ENCODE measurements at places on chromosomes 3 and 15. TPM values are rescaled to one million over a fixed set of nuclear protein-coding genes. Genes with fewer than 3 reads are reported as not detected.

GRCh38 chr15:88337993-88338392 lies 81.5 kb upstream of the NTRK3 start:
- DNase-seq, result peak; percentile 10
- no peak overlapping the region for H3K27ac ChIP-seq
- no peaks in the 10 kb centered on the region for H3K27me3 ChIP-seq
- no peaks in the 10 kb centered on the region for H3K4me1 ChIP-seq

- H3K4me1 ChIP-seq, result no peaks in the 10 kb centered on the region
- no peaks in the 10 kb centered on the region for H3K36me3 ChIP-seq
- no peaks in the 10 kb centered on the region for H3K27me3 ChIP-seq
- H3K27ac ChIP-seq, result no peak overlapping the region
- H3K4me3 ChIP-seq, result no peak overlapping the region
These were observed 384.5 kb upstream of the IL12A start for GRCh38 chr3:159604151-159604581.

The SEMA3G gene
- not detected for total RNA-seq

GRCh38 chr3:102466001-102466400 lies 31.2 kb downstream of the ZPLD1 start:
- no peak for DNase-seq
- no peaks in the 10 kb centered on the region for H3K36me3 ChIP-seq
- peaks cover 26% of the 10 kb centered on the region for H3K27me3 ChIP-seq
- H3K27ac ChIP-seq, result no peak overlapping the region
- no peak overlapping the region for H3K4me3 ChIP-seq
- no peaks in the 10 kb centered on the region for H3K4me1 ChIP-seq

The MNS1 gene
- total RNA-seq, result 2.5 TPM

- H3K4me3 ChIP-seq, result no peak overlapping the region
- no peak overlapping the region for H3K27ac ChIP-seq
- peaks cover 36% of the 10 kb centered on the region for H3K27me3 ChIP-seq
These were observed 227.5 kb upstream of the IGF1R start for GRCh38 chr15:98420837-98421236.

The GABRR3 gene
- total RNA-seq, result not detected

DNA sequence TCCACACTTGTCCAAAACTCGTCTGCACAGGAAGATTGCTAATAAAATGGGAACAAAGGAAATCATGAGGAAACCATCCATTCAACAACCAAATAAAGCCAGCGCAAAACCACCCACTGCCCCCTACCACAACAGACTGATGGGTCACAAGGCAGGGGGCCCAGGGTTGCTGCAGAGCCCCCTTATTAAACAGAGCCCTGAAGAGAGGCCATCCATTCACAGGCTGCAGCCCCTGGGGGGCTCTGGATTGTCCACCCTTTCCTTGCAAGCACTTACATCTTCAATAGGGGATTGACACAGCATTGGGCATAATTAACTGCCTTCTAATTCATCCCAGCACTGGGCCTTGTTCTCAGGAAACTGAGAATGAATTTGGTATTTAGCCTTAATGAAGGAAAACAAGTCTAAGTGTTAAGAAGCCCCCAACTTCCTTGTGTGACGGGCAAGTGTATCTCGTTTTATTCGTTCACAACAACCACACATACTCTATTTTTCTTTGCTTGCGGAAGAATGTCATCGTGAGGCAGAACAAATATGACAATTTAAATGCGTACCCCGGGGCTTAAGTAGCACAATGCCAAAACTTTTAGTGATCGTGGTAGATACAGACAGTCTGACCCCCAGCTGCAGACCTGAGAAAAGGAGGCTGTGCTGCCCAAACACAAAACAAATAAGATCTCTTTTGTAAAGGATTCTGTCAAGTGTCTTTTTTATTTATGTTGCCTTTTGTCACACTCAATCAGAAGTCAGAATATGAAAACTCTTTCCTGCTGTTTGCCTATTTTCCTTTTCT lies 144.0 kb downstream of the SEMA6D start:
- no peaks in the 10 kb centered on the region for H3K36me3 ChIP-seq
- peaks cover 4% of the 10 kb centered on the region for H3K27me3 ChIP-seq
- H3K4me1 ChIP-seq, result peaks cover 16% of the 10 kb centered on the region
- DNase-seq, result no peak
- no peak overlapping the region for H3K4me3 ChIP-seq

DNA sequence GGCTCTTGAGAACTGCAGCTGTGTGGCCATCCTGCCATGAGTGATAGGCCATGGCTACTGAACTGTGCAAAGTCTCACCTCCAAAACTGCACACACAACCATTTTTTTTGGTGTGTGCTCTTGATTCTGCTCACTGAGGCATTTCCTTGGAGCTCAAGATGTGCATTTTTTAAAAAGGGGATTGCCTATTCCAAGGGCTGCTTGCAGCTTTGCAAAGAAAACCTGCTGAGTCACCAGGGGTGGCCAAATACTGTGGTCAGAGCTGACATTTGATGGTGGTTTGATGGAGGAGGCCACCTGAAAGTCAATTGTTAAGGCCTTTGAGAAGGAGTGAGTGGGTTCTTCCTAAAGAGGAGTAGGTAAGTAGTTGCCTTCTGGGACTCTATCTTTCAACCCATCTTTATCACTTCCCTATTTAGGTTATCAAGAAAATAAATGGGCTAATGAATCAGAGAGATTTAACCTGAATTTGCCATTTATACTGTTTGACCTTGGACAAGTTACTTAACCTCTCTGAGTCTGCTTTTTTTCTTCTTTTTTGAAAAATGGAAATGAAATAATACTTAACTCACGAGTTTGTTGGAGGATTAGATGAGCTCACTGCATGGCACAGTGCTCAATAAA lies 87.9 kb downstream of the CHST2 start:
- H3K27ac ChIP-seq, result peak overlapping the region; percentile 54
- no peak for DNase-seq
- no peaks in the 10 kb centered on the region for H3K27me3 ChIP-seq
- H3K4me3 ChIP-seq, result no peak overlapping the region
- peaks cover 13% of the 10 kb centered on the region for H3K4me1 ChIP-seq

The CPLX3 gene
- not detected for total RNA-seq

GRCh38 chr3:146326875-146327543 lies 76.1 kb upstream of the PLSCR4 start:
- peaks cover 7% of the 10 kb centered on the region for H3K4me1 ChIP-seq
- no peaks in the 10 kb centered on the region for H3K36me3 ChIP-seq
- H3K27ac ChIP-seq, result no peak overlapping the region
- no peak for DNase-seq
- no peaks in the 10 kb centered on the region for H3K27me3 ChIP-seq

GRCh38 chr15:90564051-90564450 lies 34.3 kb downstream of the CRTC3 start:
- peaks cover 42% of the 10 kb centered on the region for H3K4me1 ChIP-seq
- no peak overlapping the region for H3K4me3 ChIP-seq

DNA sequence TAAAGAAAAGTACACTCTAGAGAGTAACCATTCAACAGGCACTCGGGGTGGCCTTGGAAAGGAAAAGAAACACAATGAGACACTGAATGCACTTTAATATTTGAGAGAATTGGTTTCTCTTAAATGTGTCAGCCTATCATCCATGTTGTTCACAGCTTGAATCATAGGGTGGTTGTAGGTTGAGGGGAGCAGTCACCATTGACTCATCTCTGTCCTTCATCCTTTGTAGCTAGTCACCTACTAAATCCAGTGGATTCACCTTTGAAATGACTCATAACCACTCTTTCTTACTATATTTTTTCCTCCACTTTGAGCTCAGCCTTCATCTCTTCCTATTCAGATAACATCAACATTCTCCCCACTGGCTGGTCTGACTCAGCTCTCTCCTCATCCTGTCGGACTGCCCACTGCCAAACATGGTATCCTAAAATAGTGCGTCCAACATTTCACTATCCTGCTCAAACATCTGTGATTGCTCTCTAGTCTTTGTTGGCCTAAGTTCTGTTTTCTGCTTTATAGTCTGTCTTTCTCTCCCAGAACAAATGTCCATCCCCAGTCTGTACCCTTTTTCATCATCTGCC lies 182.7 kb upstream of the GADL1 start:
- DNase-seq, result no peak
- H3K4me3 ChIP-seq, result no peak overlapping the region
- H3K4me1 ChIP-seq, result peaks cover 11% of the 10 kb centered on the region
- no peaks in the 10 kb centered on the region for H3K36me3 ChIP-seq
- H3K27me3 ChIP-seq, result no peaks in the 10 kb centered on the region
- no peak overlapping the region for H3K27ac ChIP-seq

Data from osteocyte (in vitro differentiated cells).